Dermis blood vessel endothelial cell (primary cell): ENCODE measurements at places on chromosomes 3 and 15.
A peak's percentile ranks its signal among the peaks of the same experiment; 100 is the strongest.

DNA sequence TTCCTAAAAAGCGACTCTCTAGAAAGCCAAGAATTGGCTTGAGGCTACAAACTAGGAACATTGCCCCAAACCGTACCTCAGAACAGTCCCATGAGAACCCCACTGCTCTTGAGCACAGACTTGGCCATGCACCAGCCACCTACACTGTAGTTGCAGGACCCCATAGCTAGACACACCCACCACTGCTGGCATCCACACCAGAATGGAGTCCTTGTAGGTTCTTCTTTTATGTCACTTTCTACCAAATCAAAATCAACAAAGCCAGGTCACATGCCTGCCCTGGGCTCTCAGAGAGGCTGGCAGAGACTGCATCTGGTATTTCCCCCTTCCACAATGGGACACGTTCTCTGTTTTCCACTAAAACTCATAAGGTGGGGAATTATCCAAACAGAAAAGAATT lies 290.5 kb downstream of the SHOX2 start:
- no peak for DNase-seq

GRCh38 chr3:12369029-12369428 lies 80.2 kb downstream of the PPARG start:
- no peak for DNase-seq

GRCh38 chr15:91456921-91457320 lies 356.9 kb downstream of the SV2B start:
- no peak for DNase-seq

DNA sequence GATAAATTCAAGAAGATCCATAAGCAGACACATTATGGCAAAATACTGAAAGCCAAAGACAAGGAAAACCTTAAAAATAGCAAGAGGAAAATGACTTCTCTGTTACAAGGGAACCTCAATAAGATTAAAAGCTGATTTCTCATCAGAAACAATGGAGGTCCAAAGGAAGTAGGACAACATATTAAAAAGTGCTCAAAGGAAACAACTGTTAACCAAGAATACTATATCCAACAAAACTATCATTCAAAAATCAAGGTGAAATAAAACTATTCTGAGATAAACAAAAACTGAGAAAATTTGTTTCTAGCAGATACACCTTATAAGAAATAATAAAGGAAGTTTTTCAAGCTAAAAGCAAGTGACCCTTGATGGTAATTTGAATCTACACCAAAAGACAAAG lies 314.7 kb upstream of the ROPN1 start:
- DNase-seq: no peak

DNA sequence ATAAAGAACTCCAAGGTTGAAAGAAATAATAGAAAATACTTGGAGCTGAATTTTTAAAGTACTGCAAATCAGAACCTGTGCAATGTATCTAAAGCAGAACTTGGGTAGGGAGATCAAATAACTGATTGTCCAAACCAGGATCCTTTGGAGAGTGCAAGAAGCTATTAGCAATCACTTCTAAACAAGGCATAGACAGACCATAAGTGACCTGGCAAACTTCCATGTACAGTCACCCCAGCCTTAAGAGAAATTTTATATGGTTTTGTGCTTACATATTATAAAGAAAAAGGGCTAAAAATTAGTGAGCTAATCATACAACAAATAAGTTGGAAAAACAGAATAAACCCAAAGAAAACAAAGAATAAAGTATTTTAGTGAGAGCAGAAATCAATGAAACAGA lies 35.2 kb downstream of the ETV5 start:
- no peak for DNase-seq

DNA sequence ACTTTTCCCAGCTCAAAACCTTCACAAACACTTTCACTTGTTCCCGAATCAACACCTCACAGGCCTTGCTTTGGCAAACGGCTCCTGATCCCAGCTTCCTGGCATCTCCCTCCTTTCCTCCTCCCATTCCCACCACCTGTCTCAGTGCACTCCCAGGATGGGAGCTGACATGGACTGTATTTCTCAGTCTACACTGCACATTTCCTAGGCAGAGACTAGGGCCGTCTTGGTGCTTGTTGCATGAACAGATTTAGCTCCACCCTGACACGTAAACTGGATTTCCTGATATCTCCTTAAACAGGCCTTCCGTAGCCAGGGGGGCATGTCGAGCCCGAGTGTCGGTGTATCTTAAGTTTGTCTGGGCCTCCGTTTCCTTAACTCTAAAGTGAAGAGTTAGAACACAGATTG lies 790 bp upstream of the WHAMM start:
- DNase-seq: no peak

DNA sequence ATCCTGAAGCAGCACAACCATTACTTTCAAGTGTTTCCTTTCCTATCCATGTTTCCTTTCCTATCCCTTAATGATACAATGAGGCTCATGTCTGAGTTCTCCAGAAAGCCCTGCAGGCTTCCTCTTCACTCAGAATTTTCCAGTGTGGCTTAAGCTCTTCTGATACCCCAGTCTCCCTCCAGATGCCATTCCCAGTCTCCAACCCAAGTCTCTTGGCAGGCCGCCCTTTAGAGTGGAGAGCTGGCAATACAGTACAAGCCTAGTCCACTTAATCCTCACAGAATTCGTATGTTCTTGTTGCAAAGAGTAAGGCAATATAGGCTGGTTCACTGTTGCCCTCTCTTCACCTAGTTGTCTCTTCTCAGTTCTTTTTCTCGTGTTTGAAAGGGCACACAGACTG lies 503.9 kb upstream of the MDFIC2 start:
- no peak for DNase-seq

DNA sequence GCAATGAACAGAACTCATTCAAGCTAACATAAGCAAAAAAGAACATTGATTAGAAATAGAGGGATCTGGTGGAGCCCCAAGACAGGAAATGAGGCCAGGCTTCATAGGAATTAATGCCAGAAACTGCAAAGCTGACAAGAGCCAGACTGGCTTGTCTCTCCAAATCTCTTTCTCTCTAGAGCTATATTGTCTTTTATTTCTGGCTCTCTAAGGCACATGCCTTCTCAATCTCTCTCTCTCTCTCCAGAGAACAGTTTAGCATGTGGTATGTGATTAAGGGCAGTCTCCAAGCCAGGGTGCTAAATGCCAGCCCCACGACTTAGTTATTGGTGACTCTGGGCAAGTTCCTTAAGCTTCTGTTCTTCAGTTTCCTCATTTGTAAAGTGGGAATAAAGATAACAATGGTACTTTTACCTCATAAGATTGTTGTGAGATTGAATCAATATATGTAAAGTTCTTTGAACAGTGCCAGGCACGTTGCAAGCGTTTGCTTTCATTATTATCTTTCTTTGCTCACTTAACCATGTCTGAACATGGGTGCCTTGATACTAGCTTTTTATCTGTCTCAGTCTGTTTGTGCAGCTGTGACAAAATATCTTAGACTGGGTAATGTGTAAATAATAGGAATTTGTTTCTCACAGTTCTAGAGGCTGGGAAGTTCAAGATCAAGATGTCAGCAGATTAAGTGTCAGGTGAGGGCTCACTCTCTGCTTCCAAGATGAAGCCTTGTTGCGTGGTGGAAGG lies 123.2 kb downstream of the BDH1 start:
- DNase-seq: no peak

GRCh38 chr3:13379201-13379830 lies 40.8 kb downstream of the NUP210 start:
- peak; percentile 23 for DNase-seq

DNA sequence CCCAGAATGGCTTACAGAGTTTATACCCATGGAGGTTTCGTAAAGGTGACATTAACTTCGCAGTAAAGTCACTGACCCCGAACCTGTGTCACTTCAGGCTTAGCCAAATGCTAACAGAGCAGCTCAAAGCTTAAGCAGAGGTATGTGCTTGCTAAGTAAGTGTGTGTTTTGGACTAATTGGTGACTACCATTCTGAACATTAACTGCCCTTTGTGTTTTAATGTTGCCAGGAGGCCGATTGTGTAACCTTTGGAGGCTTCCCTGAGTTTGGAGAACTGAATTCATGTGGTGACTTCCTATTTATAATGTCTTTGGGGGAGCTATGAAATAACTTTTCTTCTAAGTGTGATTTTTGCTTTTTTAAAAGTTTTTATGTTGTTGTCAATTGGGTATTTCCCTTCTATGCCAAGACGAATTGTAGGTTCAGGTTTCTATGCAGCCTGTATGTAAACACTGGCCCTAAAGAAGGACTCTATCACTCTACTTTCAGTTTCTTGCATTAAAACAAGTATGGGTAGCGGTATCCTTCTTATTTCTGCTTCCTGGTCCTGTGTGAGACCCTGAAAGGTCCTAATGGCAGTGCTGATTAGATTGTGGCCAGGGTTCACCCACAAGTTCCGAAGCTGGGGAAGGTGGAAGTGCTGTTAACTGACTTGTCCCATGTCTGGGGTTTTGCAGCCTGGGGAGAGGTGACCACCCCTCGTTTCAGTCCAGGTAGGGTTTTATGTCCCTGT lies 86.3 kb downstream of the IGF1R start:
- DNase-seq: no peak

DNA sequence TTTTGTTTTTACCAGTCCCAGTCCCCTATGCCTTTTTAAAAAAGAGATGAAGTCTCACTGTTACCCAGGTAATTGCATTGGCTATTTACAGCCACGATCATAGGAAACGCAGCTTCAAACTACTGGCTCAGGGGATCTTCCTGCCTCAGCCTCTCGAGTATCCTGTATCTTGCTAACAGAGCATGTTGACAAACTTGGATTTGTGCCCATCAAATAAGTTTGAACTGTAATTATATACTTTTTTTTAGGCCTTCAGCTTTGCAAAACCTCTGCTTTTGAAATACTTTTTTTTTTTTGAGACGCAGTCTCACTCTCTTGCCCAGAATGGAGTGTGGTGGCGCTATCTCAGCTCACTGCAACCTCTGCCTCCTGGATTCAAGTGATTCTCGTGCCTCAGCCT lies 3.0 kb upstream of the EDEM1 start:
- DNase-seq: no peak

DNA sequence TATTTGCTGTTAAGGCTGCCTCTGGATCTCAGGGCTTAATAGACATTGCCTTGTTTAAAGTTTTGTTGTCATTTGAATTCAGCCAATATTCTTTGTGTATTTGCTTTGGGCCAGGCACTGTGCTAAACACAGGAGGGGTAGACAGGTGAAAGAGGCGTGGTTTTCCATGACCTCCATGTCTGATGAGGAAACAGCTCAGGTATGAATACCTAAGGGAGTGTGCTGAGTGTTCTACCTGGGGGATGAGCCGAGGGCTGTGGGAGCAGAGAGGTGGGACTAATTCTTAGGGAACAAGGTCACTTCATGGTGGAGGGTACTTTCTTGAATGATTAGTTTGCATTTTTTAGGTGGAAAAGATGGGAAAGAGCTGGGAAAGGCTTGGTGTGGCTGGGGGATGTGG lies 108.2 kb downstream of the THSD4 start:
- DNase-seq: no peak

DNA sequence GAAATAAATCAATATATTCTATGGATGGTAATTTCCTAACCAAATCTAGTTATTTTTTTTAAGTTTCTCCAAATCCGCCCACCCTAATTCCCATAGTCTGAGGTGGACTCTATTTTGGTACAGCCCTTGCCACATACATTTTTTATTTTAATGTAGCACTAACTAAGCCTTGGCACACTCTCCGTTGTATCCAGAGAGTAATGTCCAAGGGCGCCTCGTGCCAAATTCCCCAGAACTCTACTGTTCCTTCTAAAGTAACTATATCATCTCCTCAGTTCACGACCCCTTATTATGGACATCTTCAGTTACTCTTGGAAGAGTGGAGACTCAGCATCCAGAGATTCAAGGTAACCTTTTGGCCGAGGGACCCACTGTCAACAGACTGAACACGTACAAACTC lies 1.3 kb downstream of the VGLL3 start:
- DNase-seq: no peak

DNA sequence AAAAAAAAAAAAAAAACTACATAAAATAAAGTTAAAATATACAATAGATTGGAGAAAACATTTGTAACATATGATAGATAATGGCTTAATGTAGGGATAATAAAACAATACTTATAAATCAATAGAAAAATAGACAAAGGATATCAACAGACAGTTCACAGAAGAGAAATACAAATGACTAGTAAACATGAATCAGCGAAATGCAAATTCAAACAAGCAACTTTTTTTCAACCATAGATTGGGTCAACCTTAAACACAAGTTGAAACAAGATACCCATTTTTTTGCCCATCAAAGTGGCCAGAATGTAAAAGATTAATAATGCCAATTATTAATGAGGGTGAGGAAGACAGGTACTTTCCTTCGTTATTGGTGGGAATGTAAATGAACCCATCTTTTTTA lies 59.9 kb downstream of the ABHD2 start:
- no peak for DNase-seq

- DNase-seq: no peak
These were observed 212.5 kb downstream of the FMN1 start for GRCh38 chr15:32982001-32982400.
